ENCODE measurements at places on chromosomes 5 and 9.

GRCh38 chr5:155696362-155696761 lies 630.6 kb upstream of the SGCD start:
- no peak for DNase-seq

GRCh38 chr5:96517295-96517694 lies 84.2 kb upstream of the PCSK1 start:
- DNase-seq, result no peak

GRCh38 chr9:91930475-91930874 lies 19.6 kb downstream of the ROR2 start:
- no peak for DNase-seq

- no peak for DNase-seq
Observed at GRCh38 chr9:123425836-123426365, 69.9 kb downstream of the CRB2 start.

DNA sequence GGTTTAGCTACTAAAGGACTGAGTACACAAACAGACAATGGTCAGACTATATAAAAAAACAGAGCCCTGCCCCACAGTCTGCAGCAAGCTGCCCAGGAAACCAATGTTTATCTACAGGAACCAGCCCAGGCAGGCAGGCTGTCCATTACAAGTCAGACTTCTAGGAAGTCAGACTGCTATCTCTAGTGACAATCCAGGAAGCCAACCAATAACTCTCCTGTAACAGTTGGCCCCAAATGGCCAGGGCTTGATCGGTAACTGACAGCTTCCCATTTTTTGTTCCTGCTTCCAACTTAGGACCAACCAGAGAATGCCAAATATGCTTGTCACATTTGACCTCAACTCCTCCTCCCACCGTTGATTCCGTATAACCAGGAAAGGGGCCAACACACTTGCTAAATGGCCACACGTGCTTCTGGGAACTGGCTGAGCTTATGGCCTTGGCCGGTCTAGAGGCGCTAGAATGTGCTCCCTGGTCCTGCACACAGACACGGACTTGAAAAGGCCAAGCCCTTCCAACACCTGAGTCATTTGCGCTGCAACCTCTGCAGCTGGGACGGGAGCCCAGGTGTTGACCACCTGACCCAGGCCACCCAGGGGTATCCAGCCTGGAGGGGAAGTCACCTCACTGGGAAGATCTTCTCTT lies 79.6 kb upstream of the CDK20 start:
- no peak for DNase-seq

DNA sequence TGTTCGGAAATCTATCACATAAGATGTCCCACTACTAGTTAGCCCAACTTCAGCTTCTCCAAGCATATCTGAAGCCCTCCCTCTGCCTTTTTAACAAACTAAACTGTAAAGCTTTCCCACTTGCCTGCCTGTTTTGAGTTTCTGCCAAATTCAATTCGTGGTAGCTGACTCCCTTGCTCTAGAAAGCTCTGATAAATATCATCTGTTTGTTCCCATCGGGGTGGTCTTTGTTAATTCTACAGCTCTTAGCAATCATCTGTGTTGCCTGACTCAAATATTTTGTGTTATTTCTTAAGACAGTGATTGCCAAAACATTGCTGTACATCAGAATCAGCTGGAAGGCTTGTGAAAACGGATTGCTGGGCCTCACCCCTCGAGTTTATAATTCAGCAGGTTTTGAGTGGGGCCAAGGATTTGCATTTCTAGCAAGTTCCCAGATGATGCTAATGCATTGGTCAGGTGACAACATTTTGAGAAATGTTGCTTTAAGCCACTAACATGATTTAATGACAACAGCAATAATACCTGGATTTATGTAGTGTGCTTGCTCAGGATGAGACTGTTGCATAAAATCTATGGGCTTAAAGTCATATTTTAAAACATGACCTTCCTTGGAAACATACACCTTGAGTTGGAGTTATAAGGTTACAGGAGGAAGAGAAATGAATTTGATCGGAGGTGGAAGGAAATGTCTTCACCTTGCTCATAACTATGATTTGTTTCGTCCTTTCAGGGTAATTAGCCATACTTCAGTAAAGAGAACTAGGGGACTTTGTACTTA lies 631.9 kb downstream of the PSAT1 start:
- no peak for DNase-seq

GRCh38 chr9:108445431-108446071 lies 410.2 kb downstream of the ACTL7B start:
- DNase-seq, result peak; percentile 5

DNA sequence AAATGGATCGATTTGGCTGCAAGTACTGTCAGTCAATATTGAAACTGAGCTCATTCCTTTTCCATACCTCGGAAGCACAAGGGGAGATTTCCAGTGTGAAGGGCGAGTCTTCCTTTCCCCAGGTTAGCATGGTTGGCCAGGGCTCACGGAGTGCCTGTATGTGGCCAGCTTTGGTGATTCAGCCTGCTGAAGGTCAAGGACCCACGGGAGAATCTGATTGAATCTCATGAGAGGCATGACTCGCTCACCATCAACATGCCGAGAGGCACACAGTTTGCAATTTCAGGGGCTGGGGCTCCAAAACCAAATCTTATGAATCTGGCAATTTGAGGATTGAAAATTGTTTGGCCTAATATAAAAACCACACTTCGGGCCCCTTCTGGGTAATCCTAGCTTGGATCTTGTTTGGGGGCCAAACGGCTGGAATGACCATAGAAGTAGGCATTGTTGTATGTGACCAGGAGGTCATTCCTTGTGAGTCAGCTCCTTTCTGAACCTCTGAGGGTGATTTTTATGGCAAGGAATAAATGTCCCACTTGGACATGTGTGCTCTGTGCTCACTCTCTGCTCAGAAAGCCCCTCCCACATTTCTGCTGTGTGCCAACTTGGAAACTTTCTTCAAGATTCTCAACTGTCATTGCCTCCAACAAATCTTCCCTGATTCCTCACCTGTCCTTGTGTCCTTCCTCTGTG lies 69.8 kb downstream of the DOCK2 start:
- no peak for DNase-seq

GRCh38 chr9:114223564-114224246 lies 68.4 kb downstream of the COL27A1 start:
- DNase-seq, result no peak

GRCh38 chr5:23613566-23613965 lies 106.2 kb downstream of the PRDM9 start:
- no peak for DNase-seq

- DNase-seq, result no peak
Observed at GRCh38 chr9:37929441-37929895, 25.5 kb upstream of the SLC25A51 start.

DNA sequence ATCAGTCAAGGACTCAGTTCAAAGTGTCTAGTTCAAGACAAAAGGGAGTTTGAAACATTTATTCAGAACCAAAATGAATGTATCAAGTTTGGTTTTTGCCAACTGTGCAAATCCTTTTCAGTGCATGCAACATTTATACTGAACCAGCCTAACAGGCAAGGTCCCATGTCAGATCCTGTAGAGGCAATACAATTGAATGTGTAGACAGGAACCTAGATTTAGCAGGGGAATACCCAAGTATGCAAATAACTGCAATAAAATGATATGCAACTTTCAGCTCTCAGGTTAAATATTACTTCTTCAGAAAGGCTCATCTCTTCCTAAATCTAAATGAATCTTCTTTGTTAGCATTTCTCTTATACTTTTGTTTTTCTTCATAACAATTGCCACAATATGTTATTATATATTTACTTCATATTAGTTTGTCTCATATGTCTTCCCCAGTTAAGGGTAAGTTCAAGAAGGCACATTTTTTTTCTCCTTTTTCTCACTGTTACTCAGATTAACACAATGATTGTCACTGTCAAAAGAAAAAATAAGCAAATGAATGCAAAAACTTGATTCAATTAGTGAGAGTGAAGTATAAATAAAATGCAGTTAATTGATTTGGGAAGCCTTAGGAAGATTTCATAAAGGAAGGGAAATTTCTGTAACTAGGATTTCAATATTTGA lies 163.9 kb upstream of the RASA1 start:
- DNase-seq, result no peak

GRCh38 chr5:55608595-55609349 lies 74.0 kb upstream of the PLPP1 start:
- DNase-seq, result no peak

DNA sequence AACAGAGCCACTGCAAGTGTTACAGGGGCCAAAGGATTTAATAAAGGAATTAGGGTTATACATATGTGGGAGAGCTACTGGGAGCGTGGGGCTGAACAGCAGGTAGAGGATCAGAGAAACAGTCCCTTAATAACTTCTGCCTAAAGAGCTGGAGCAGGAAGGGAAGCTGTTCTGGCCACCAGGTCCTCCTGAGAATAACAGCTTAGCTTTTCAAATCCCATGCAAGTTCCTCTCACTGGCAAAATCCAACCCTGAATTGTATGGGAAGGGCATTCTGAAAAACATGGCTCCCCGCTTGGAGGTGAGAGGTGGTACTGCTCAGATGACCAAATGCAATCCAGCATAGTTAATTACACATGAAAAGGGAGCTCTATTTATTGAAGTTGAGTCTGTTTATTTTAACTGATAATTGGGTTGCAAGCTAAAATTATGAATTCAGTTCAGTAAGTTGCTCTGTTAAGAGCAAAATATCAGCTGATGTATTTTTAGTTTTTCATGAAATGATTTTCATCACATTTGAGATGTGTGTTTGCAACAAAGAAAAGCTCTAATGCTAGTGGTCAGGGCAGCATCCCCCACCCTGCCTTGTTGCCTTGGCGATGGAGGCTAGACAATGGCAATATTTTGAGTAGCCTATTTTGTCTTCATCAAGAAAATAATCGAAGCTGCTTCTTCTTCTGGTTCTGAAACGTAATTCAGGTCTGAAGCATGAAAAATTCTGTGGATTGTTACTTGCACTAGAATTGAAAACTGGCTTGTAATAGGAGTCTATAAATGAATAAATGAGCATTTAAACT lies 58.4 kb upstream of the SH3GL2 start:
- DNase-seq, result peak; percentile 59

- DNase-seq, result no peak
Observed at GRCh38 chr5:65506961-65507360, 25.2 kb upstream of the ADAMTS6 start.

- DNase-seq, result no peak
Observed at GRCh38 chr9:136808806-136809158, 1.0 kb downstream of the RABL6 start.

- no peak for DNase-seq
Observed at GRCh38 chr5:103258957-103259704, 568 bp downstream of the MACIR start.

- DNase-seq, result peak; percentile 96
Observed at GRCh38 chr5:140302786-140303639, at the start of gene PFDN1. Gene PFDN1, minus strand, starts transcription at chr5:140303101. Its CDS starts 28 bp downstream, at chr5:140303073.

- DNase-seq, result no peak
Observed at GRCh38 chr5:176875783-176876505, 23.2 kb downstream of the HK3 start.

GRCh38 chr9:110452227-110452801 lies 114.7 kb upstream of the TXNDC8 start:
- peak; percentile 50 for DNase-seq

GRCh38 chr5:51416149-51416548 lies 32.9 kb downstream of the ISL1 start:
- DNase-seq, result peak; percentile 4

- DNase-seq, result peak; percentile 63
Observed at GRCh38 chr5:45532826-45533624, 163.2 kb downstream of the HCN1 start.

DNA sequence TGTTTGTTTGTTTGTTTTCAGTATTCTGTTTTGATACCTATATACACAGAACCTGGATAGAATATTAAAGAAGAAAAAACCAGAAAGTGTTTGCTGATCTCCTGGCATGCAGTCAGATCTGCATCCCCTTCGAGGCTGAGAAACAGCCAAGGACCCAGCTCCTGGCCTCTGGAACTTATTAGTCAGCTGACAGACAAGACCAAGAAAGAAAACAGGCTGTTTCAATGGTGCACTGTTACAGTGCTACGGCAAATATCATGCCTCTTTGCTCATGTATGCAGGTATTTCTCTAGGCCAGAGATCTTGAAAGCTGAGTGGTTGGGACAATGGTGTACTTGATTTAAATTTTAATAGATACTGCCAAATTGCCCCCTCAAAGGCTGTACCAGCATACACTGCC lies 95.0 kb downstream of the C5orf15 start:
- DNase-seq, result no peak

DNA sequence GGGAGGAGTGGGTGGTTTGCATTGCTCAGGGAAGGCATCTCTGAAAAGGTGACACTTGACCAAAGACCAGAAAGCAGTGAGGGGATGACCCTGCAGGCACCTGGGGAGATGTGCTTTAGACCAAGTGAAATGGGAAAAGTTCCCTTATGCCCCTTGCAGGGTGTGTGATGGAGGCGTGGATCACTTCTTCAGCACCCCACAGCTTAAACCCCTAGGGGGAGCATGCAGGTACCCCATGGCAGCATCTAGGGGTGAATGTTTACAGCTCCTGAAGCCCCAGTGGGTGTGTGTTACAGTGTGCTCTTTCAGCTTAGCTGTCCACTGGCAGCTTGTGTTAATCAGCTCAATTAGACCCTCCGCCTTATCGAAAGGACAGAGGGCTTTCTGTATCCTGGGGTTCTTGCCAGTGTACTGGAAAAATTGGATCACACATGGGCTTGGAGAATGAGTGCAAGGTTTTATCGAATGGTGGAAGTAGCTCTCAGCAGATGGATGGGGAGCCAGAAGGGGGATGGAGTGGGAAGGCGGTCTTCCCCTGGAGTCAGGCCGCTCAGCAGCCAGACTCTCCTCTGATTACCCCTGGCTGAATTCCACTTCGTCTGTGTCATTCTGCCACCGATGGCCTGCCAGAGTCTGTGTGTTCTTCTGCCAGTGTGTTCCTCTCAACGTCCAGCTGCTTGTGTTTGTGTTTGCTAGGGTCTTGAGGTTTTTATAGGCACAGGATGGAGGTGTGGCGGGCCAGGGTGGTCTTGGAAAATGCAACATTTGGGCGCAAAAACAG lies 6.3 kb downstream of the BHMT2 start:
- no peak for DNase-seq

DNA sequence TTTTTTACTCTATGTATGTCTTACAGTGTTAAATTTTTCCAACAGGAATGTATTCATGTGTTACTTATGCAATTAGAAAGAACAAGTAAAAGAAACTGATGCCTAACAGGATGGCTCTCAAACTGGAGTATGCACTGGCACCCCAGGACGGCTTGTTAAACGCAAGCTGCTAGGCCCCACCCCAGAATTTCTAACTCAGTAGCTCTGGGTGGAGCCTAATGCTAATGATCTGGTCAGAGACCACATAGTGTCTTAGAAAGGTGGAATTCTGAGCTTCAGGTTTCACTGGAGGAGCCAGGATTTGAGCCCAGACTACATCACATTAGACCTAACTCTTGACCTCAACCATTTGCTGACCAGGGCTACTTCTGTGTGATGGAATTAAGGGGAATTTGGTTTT lies 34.4 kb downstream of the SHC3 start:
- DNase-seq, result no peak

GRCh38 chr5:85814596-85814995 lies 803.1 kb upstream of the COX7C start:
- no peak for DNase-seq

Measured in G401 (cell line).